Esophagus squamous epithelium (tissue), 5 donors: ENCODE measurements at places on chromosomes 2 and 18. TPM values are rescaled to one million over a fixed set of nuclear protein-coding genes. Genes with fewer than 3 reads are reported as not detected.

Gene LCT
- total RNA-seq, result not detected

Gene SCYGR4
- total RNA-seq, result not detected

Gene CRYGC
- total RNA-seq, result not detected

Gene UGT1A4
- total RNA-seq, result 1.1 TPM

Gene TLK1
- total RNA-seq, result 24.5 TPM

Gene OSBPL6
- 6.1 TPM for total RNA-seq

Gene CHRNG
- total RNA-seq, result not detected

- no peak for DNase-seq
Observed at GRCh38 chr18:62788876-62789275, 73.5 kb downstream of the PHLPP1 start.

Gene SF3B6
- 125 TPM for total RNA-seq

- no peak for DNase-seq
Observed at GRCh38 chr2:231935207-231935524, 9.0 kb upstream of the NPPC start.

GRCh38 chr18:33584548-33585430 lies 6.8 kb downstream of the ASXL3 start:
- no peak for DNase-seq

- no peak for DNase-seq
Observed at GRCh38 chr2:158337018-158337417, 119.5 kb downstream of the CCDC148 start.

DNA sequence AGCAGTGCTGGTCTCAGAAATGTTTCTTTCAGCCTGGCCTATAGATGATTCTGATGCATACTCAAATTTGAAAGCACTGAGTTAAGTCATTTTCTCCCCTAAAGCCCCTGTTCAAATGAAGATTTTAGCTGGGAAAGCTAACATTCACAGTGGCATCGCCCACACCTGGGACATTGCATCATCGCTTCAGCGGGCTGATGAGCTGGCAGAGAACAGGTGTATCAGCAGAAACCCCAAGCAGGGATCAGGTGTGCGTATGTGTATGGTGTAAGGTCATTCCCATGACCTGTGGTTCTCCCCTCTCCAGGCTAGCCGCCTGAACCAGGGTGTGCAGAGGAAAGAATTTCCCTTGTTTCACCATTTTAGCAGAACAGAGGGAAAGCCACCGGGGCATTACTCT lies 56.3 kb downstream of the EPAS1 start:
- no peak for DNase-seq

Gene LYG2
- total RNA-seq, result not detected

Gene SOX11
- not detected for total RNA-seq

GRCh38 chr18:12359515-12359927 lies 17.5 kb downstream of the AFG3L2 start:
- no peak for DNase-seq

DNA sequence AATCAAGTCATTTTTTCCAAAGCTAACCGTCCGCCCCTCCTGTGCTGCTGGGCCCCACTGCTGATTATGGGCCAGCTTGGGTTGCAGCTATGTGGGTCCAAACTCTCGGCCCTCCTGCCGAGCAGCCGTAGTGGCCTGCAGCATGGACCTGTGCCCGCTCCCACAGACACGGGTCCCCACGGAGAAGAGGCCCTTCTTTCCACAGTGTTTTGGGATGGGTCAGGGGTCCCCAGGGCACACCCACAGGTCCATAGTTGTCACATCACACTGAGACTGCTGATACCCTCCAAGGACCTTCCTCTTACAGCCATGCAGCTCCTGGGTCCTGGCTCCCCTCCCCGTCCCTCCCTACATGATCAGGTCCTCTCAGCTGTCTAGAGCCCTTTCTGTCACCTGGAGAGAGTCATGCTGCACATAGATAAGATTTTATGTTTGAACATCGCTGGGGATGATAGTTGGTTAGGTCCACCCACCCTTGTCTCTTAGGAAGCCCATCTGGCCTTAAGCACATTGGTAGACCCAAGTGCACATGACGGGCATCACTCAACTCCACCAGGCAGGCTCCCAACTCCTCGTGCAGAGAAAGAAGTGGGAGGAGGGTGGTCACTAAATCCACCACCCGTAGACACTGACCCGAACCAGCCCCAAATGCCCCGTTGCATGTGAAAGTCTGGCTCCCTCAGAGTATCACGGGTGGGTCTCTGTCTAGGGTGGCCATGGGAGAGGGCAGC lies 17.5 kb downstream of the GPR55 start:
- no peak for DNase-seq

- no peak for DNase-seq
Observed at GRCh38 chr2:241068136-241068941, 33.7 kb downstream of the MTERF4 start.

Gene DYNAP
- total RNA-seq, result 38.5 TPM

DNA sequence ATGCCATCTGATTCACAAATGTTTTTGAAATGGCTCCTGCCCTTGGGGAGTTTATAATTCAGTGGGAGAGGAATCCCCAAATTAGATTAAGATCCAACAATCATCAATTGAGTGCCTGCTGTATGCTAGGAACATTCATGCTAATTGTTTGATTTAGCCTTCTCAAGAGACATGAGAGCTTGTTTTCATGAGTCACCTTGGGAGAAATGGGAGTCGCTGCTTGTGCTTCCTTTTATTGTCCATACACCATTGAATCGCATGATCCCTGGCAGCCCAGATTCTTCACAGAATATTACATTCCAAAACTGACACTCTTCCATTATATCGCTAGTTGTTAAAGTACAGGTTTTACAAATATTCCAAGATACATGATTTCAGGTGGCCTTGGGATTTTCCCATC lies 106.0 kb upstream of the MAP3K20 start:
- no peak for DNase-seq

Gene UBE2E3
- total RNA-seq, result 23.6 TPM

Gene IL36A
- total RNA-seq, result 54.9 TPM

GRCh38 chr2:134911400-134911785 lies 7.2 kb upstream of the CCNT2 start:
- DNase-seq, result no peak

DNA sequence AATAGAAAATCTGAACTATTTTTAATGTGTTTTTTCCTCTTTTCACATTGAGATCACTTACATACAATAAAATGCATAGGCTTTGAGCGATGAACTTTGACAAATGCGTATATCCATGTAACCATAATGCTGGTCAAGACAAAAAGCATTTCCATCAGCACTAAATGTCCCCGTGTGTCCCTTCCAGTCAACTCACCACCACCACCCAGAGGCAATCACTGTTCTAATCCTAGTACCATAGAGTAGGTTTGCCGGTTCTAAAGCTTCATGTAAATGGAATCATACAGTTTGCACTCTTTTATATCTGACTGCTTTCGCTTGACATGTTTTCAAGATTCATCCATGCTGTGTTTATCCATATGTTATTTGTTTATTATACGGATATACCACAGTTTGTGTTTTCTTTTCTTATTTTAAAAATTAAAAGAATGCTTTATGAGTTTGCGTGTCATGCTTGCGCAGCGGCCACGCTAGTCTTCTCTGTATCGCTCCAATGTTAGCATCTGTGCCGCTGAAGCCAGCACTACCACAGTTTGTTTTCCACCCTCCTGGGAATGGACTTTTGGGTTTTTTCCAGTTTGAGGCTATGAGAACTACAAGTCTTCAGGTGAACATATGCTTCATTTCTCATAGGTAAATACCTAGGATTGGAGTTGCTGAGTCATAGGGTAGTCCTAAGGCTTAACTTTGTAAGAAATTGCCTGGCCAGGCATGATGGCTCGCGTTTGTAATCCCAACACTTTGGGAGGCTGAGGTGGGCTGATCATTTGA lies 197.5 kb upstream of the CHAC2 start:
- no peak for DNase-seq

GRCh38 chr2:31440764-31441163 lies 26.2 kb upstream of the XDH start:
- DNase-seq, result no peak

GRCh38 chr18:23462876-23463275 lies 9.8 kb downstream of the RIOK3 start:
- DNase-seq, result no peak

DNA sequence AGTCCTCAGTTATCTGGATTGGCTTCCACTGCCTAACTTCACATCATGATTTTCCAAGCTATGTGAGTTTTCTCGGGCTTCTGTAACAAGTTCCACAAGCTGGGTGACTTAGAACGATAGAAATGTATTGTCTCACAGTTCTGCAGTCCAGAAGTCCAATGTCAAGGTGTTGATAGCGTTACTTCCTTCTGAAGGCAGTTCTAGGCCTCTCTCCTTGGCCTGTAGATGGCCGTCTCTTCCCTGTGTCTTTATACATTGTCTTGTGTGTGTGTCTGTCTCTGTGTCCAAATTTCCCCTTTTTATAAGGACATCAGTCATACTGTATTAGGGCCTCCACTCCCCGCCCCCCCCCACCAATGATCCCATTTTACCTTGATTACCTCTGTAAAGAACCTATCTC lies 7.5 kb downstream of the LTBP1 start:
- DNase-seq, result no peak

- DNase-seq, result no peak
Observed at GRCh38 chr2:178917555-178917954, 110.3 kb upstream of the TTN start.

DNA sequence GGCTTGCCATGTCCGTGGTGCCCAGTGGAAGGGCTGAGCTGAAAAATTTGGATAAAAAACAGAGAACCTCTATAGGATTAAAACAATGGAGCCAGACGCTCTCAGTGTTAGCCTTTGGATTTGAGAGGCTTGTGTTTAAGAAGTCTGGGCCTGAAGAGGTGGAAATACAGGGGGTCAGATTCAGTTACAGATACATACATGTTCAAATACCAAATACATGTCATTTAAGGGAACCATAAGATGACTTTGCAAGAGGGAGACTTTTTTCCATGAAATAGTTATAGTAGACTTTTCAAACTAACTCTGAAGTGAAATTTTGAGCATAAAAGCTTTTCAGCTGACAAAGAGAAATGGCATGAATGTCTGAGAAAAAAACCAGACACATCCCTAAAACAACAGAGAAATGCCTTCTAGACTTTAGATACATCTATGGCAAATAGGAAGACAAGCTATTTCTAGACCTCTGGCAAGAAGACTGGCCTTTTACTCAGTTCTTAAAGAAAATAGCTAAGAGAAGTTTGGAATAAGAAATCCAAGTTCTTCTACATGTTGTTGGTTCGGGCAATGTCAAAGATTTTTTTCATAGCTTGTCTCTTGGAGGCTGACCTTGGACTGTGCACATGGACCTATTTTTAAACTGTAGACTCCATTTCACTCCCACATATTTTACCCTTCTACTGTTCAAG lies 112.9 kb downstream of the LTBP1 start:
- DNase-seq, result no peak

DNA sequence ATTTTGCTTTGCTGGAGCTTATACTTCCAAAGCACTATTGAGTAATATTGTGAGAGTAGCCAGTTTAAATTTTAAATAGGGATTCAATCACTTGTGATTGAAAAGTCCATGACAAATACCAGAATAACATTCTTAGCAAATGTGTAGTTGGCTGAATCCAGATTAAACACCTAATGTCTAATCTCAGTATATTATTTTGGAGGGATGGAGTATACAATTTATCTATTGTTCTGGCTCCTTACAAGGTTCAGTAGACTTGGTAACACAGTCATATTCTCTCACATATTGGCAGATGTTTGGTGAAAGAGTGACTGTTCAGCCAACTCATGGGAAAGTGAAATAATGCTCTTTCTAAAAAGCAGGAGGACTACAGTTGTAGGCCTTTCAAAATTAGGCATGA lies 2.2 kb downstream of the UGT1A9 start:
- DNase-seq, result no peak

- no peak for DNase-seq
Observed at GRCh38 chr2:152623775-152624174, 93.5 kb downstream of the PRPF40A start.

DNA sequence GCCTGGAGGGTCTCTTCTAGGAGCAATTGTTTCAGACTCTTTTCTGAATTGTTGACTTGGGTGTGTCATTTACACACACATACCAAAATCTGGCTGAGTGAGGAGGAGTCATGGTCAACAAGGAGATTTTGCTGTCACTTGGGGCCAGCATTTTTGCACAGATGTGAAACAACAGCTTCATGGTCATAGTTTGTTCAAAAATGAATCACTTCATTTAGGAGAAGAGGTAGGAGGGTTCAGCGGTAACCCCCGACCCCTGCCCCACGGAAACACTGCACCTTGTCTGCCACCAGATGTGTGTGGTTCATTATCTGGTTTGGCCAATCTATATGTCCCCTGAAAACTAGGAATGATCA lies 42.2 kb downstream of the LBH start:
- no peak for DNase-seq

GRCh38 chr2:131801210-131801744 lies 273.6 kb downstream of the CCDC74A start:
- DNase-seq, result no peak

- no peak for DNase-seq
Observed at GRCh38 chr2:101341901-101342624, 33.6 kb upstream of the RNF149 start.

DNA sequence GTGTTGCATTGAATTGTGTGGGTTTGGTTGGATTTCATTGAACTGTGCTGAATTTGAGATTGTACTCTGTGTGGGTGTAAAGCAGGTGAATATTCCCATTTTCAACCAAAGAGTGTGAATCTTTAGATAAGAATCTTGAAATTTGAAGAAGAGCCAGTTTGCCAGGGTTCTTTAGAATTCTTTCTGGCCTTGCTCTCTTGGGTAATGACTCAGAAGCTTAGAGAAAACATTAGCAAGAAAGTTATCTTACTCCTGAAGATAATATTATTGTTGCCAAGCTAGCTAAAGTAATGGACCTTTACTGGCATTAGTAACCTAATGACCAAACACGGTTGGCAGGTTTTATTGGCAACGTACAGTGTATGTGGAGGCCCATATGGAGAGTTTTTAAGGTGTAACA lies 46.4 kb upstream of the SIX3 start:
- no peak for DNase-seq

DNA sequence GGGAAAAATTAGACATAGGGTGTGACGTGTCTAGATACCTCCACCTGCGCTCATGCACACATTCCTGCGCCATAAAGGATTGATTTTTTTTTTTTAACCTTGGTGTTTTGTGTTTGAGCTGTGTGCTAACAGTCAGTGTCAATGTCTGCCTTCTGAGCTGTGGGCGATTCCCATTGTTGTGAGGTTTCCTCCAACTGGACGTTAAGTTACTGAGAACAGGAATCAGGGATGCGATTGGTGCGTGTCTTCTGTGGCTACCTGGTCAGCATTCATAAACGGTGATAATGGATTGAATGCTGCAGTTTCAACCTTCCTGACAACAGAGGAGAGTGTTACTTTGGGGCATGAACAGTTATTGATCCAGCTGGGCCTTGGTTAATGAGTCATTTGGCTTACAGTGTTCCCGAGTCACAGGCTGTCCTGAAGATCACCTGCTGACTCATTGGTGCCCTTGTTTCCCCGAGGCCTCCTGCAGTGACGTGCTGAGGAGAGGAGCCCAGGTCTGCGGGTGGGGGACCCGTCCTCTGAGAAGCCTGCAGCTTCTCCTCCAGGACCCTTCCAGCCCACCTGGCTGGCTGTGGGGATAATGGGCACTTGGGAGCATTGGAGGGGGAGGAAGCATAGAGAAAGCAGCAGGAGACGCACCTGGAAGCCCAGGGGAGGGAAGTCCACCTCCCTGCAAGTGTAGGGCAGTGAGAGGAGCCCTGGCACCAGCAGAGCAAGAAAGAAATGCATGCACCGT lies 25.8 kb upstream of the CABYR start:
- no peak for DNase-seq
